Stimulated activated CD4-positive, alpha-beta T cell treated with anti-CD3 and anti-CD28 coated beads, Interleukin-4, amount 100 ng/mL, for 48 hours (primary cell): ENCODE measurements at places on chromosomes 2 and 18.

DNA sequence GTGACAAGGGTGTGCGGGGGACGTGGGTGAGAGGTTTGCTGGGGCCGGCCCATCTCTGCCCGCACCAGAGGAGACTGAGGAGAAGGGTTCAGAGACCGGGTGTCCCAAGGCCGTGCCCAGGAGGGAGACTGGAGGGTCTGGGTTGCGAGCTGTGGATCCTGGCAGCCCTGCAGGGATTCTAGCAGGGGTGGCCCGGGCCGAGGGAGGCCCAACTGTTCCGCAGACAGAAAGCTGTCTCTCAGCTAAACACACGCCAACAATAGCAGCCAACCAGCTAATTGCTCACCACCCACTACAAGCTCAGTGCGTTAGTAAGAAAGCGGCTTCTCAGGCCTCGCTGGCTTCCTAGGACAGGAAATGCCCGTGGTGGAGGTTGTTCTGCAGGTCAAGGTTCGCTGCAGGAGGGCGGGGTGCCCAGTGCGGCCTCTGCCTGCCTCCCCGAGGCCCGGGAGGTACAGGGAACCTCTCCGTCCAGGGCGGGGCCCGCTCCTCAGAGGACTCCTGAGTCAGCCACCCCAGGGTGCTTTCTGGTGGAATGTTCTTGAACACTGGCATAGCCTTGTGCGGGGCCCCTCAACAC is 282.0 kb upstream of the PXDN start:
- DNase-seq: no peak

DNA sequence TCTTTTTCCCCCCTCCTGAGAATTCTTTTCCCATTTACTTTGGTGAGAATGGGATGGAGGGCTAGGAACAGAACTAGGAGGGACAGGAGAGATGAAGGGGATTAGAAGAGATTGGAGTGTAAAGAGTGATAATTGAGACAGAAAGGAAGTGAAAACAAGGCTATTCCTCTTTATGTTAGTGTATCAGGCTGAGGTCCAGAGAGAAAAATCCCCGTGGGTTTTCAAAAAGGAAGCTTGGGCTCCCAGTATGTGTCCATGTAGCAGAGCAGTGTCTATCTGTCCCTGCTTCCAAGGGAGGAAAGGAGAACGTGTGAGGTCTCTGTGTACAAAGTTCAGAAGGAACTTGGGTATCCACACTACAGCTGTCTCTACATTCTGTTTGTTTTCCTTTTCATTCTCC is 59.9 kb upstream of the KCNE4 start:
- DNase-seq: no peak

DNA sequence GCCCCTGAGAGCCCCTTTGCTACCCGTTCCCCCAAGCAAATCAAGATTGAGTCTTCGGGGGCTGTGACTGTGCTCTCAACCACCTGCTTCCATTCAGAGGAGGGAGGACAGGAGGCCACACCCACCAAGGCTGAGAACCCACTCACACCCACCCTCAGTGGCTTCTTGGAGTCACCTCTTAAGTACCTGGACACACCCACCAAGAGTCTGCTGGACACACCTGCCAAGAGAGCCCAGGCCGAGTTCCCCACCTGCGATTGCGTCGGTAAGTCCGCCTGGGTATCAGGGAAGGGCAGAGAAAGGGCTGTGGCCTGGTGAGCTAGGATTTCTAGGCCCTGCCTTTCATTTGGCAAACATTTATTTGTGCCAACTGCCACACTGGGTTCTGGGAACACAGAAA is 63.4 kb downstream of the TET3 start:
- DNase-seq: no peak

DNA sequence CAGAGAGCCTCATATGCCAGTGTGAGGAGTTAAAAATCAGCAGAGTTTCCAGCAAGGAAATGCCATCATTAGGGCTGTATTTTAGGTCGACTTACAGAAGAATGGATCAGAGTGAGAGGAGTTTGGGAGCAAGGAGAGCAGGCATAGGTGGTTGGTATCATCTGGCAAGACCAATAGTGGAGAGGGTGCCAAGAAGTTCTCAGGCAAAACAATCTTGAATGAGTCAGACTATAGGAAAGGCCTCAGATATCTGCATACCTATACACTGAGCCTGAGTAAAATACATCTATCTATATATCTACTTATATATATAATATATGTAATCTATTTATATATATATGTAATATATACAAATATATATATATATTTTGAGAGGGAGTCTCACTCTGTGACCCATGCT is 57.3 kb downstream of the TMEFF2 start:
- no peak for DNase-seq

GRCh38 chr18:45164551-45164950 is 450.7 kb upstream of the SLC14A2 start:
- no peak for DNase-seq
